ENCODE measurements at places on chromosomes 12 and 14. TPM values are rescaled to one million over a fixed set of nuclear protein-coding genes. Genes with fewer than 3 reads are reported as not detected.

DIO3 gene
- not detected for total RNA-seq

ABCD2 gene
- not detected for total RNA-seq

DBX2 gene
- total RNA-seq: not detected

FAM90A1 gene
- not detected for total RNA-seq

MYH6 gene
- total RNA-seq: not detected

GPR137C gene
- total RNA-seq: 0.77 TPM

NXPH4 gene
- not detected for total RNA-seq

BHLHE41 gene
- under 0.01 TPM for total RNA-seq

CKB gene
- total RNA-seq: 3.0 TPM

NANOG gene
- total RNA-seq: not detected

RIC8B gene
- 8.2 TPM for total RNA-seq

LHX5 gene
- total RNA-seq: not detected

PPFIA2 gene
- total RNA-seq: not detected

PIK3C2G gene
- 1.6 TPM for total RNA-seq

KRT75 gene
- total RNA-seq: not detected

FOXG1 gene
- not detected for total RNA-seq

PROX2 gene
- not detected for total RNA-seq

TMEM179 gene
- total RNA-seq: 0.13 TPM

DEGS2 gene
- 0.26 TPM for total RNA-seq

ORMDL2 gene
- 25.3 TPM for total RNA-seq

CFAP73 gene
- total RNA-seq: not detected

CLEC4C gene
- total RNA-seq: not detected

PELI2 gene
- total RNA-seq: 18.1 TPM

SDSL gene
- total RNA-seq: 3.3 TPM

TAS2R43 gene
- total RNA-seq: 1.6 TPM
